ENCODE measurements at places on chromosomes 5 and 9.

DNA sequence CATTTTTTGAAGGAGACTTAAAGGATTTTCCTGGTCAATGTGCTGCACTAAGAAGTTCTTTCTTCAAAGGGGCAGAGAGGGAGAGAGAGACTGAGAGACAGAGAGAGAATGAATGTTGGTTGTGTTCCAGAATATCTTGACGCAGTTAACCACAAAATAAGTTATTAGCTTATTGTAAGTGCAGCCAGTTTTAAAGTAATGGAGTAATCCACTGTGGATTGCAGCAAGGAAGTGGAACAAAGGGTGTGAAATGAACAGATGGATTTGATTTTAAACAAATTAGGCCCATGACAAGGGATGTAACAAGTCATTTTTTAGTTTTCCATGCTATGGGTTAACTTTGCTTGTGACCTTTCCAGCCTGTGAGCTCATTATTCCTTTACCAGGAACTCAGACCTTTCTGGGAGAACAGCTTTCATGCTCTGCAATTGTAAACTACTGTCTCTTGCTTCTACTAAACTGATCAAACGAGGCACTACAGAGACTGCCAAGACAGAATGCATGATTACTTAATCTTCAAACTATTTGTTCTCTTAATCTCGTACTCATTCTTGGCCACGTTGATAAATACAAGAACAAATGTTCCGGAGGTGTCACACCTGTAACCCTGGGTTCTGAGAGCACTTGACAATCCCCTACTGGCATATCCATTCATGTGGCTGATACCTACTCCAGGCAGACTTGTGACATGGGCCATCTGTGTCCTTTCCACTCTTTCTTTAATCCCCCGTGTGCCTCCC lies 131.1 kb downstream of the TLE1 start:
- no peak for DNase-seq

- DNase-seq, result no peak
These were observed 2.5 kb upstream of the FSD1L start for GRCh38 chr9:105445203-105445881.

DNA sequence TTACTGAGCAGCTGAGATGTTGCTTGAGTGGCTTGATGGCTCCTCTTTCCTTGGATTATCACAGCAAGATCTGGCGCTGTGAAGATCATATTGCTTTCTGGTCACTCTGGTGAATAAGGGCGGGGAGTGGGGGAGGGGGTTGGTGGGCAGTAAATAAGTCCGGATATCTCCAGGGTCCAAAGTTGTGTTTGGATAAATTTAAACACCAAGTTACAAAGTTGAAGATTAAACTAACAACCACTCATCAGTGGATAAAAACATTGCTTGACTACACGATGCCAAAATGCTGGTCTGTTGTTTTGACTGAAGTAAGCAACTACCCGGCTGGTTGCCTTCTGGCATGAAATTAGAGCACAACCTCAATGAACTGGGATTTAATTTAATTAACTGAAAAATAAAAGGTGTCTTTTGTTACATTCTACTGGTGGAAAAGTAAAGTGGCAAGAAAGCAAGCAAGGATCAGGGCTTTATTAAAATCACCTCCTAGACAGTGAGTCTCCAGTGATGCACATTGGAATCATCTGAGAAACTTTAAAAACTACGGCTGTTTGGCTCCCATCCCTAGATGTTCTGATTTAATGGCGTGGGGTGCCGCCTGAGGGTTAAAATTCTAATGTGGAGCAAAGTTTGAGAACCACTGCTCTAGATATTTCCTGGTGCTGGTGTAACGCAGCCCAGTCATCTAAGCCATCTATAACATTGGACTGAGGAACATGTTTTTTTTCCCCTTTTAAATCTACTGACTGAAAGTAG lies 86.7 kb upstream of the AGXT2 start:
- no peak for DNase-seq

- DNase-seq, result no peak
These were observed 20.9 kb upstream of the GZMA start for GRCh38 chr5:55081541-55081940.

DNA sequence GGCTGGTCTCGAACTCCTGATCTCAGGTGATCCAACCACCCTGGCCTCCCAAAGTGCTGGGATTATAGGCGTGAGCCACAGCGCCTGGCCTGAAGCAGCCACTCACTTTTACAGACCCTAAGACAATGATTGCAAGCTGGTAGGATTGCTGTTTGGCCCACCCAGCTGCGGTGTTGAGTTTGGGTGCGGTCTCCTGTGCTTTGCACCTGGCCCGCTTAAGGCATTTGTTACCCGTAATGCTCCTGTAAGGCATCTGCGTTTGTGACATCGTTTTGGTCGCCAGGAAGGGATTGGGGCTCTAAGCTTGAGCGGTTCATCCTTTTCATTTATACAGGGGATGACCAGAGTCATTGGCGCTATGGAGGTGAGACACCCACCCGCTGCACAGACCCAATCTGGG lies 1.5 kb downstream of the CA9 start:
- DNase-seq, result no peak

GRCh38 chr9:2023532-2023931 lies 8.4 kb downstream of the SMARCA2 start:
- DNase-seq, result no peak

DNA sequence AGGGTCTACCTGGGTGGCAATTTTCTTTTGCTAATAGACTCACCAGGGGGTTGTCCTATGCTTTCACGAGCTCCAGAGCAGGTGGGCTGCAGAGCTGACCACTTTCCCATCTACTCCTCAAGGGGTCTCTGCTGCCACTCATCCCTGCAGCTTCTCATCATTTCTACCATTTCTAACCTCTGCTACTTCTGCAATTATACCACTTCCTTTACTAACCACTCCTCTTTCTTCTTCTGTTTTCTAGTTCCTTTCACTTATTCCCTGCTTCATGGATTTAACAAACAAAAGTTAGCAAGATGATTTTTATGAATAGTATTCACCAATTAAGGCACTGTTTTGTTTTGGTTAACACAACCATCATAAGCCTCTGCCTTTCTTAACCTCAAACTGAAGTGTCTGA lies 34.5 kb upstream of the NIPBL start:
- no peak for DNase-seq

DNA sequence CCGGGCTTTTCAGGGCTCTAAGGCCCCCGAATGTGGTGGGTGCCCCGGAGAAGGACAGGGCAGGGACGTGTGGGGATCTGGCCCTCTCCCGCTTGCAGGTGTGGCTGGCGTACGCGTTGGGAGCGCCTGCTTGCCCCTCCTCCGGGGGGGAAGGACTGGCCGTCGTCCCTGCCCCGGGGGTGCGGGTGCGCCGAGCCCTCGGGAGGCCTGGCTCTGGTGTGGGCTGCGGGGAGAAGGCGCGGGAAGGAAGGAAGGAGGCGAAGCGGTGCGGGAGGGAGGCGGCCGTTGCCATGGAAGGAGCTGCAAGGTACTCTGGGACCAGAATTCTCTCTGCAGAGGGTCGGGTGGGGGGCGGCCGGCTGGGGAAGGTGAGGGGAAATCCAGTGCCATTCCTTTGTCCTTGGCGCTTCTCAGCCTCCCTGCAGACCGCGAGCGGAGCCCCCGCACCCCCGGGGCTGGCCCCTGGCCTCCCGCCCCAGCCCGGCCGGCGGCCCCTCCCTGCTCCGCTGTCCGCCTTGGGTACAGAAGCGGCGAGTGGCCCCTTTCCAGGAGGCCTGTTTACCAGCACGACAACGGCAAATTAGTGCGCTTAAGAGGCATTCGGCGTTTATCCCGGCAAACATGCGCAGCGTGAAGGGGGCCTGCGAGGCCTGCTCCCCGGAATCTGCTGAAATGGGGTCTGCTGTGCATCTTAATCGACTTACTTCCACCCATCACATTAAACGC lies 67.1 kb upstream of the UNC5A start:
- no peak for DNase-seq

DNA sequence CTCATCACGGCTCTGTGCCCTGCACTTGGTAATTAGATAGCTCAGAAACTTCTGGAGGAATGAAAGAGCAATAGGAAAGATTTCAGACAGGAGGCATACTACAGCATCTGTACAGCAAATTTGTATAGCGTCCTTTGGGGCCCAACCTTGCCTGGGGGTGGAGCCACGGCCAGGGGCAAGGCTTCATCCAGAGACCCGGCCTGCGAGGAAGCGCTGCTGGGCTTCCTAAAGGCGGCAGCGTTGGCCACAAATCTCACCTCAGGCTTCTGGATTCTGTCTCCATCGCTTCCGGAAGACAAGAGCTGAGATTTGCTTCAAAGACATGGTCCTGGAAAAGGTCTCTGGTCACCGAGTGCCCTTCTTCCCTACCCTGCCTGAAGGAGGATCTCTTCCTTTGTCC lies 12.2 kb upstream of the SPATA31D1 start:
- no peak for DNase-seq

DNA sequence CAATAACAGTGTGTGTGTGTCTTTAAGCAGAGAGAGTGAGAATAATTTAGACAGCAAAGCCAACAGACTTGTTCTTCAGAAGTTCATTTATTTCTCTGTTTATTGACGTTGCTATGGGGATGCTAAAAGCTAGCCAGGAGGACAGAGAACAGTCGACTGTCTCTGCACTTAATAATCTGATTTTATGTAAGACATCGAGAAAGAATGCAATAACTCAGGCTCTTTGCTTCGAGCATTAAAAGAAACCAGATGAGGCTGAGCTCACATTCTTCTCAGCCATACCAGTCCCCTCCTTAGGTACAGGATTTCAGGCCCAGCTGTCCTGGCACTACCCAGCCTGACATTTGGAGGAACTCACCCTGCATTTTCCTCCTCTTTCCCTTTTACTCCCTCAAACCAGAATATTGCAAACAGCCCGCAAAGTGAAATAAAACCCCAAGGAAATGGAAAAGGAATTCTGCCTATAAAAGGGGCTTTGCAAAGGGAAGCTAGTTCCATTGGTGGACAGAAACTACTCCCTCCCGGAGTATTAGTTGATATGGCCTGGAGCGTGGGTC lies 44.5 kb upstream of the DPYSL3 start:
- DNase-seq, result no peak

DNA sequence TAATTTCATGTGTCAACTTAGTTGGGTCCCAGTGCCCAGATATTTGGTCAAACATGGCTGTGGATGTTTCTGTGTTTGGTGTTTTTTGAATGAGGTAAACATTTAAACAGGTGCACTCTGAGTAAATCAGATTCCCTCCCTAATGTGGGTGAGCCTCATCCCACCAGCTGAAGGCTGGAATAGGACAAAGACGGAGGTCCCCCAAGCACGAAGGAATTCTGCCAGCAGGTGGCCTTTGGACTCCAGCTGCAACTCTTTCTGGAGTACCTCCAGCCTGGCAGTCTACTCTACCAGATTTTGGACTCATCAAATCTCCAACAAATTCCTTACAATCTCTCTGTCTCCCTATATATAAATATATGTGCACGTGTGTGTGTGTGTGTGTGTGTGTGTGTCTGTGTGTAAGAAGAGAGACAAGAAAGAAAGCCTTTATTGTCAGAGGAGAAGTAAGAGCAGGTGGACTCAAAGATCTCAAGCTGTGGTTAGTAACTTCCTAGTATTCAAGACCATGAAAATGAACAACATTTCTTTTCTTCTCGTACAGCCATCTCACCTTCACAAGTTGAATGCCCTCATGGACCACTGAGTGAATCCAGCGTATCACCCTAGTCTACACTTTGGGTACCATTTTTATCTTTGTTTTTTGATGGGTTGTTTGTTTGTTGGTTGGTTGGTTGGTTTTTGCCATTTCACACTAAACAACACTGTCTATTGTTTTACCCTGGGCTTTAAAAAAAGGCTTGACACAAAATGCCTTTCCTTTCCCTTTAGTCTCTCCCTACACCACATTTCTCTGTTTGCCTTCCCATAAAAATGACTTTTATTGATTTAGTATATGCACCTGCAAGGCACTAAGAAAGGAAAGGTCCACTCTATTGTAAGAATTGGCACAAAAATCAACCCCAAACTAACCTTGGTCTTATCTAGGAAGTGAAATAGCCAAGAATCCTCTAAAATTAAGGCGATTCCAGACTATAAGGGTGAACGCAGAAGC lies 118.7 kb downstream of the TENT4A start:
- DNase-seq, result no peak

GRCh38 chr9:113310538-113310937 lies 7.4 kb upstream of the RNF183 start:
- no peak for DNase-seq

DNA sequence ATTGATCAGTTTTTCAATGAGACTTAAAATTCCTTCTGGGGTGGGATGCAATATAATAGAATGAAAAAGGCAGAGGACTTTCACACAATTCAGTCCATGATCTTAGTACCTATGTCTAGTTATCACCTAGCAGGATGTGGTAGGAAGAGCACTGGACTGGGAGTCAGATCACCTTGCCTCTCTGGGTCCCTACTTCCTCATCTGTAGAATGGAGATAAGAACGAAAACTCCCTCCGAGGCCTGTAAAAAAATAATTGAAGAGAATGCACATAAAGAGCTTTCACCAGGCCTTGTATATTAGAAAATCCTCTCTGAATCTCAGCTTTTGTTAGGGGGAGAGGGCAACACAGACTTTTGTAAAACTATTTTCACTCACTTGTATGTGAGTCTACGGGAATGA lies 681 bp upstream of the TMEFF1 start:
- DNase-seq, result no peak

- no peak for DNase-seq
These were observed 25.2 kb downstream of the GLT6D1 start for GRCh38 chr9:135613946-135614805.

GRCh38 chr9:135888766-135889394 lies 18.5 kb downstream of the CAMSAP1 start:
- DNase-seq, result no peak

GRCh38 chr5:140925806-140926442 lies at the start of gene PCDHAC1:
Gene PCDHAC1 (plus strand): TSS chr5:140926299. CDS start chr5:140926893, 594 bp downstream.
- DNase-seq, result no peak

DNA sequence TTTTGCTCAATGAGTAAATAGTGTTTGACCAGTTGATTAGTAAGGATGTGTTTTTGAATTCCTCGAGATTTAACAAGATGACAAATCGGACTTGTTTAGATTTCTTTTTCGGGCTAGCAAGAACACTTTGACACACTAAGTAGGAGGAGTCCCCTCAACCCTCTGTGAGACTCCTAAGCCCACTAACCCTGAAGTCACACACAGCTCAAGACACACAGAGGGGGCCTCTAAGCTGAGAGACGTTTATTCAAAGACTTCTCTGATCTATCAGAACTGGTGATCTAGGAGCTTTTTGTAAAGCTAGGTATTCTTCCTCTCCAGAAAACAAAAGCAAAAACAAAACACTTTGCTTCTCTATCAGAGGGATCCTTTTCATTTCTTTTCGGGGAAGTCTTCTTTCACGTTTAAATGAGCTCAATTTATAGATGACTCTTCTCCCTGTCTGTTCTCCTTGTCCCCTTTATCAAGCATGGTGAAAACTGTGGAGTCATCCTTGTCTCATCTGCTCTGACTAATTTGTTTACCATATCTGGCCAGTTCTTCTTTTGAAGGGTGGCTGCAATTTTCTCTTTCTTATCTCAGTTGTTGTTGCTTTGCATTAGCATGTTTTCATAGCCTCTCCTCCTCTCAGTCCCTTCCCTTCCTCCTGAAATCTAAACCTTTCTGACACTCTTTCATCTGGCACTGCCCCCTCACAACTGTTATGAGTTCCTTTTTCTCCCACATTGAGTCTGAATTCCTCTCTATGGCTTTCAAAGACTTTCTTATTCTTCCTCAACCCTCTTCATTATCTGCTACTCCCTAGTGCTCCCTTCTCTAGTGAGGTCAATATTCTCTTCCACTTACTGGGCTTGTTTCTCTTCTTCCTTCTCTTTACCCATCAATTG lies 68.5 kb upstream of the RAI14 start:
- DNase-seq, result no peak

Data from T-helper 1 cell (primary cell).